Vein endothelial cell (primary cell): ENCODE measurements at places on chromosomes 3 and 15. TPM values are rescaled to one million over a fixed set of nuclear protein-coding genes. Genes with fewer than 3 reads are reported as not detected.

Gene SEMA3B
- total RNA-seq = 0.65 and 1.1 TPM in 2 replicates

Gene PLA1A
- 0.96 and 1.3 TPM in 2 replicates for total RNA-seq

Gene DNAH12
- under 0.01 and 0.10 TPM in 2 replicates for total RNA-seq

Gene VPS39
- total RNA-seq = 51.6 and 52.3 TPM in 2 replicates
